Panc1 (cell line): ENCODE measurements at places on chromosomes 7 and 10. TPM values are rescaled to one million over a fixed set of nuclear protein-coding genes. Genes with fewer than 3 reads are reported as not detected.

DNA sequence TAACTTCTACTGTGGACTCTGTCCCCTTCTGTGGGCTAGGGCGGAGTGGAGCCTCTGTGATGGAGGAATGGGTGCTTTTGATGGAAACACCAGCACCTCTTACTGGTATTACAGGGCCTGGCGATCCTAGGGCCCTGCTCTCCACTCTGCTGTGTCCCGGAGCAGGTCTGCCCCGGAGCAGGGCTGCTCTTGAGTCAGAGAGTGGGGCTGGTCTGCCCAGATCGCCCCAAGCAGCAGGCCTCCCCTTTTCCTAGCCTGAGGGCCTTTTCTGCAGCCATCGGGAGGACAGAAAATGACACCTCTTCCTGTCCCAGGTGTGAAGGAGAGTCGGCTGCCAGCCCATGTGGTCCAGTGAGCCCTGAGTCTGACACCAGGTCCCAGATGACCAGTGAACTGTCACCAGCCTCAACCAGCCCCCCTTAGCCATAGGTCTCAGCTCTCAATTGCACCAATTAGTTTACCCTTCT is 1.4 kb downstream of the ZNF282 start:
- H3K4me3 ChIP-seq = peak overlapping the region; percentile 98
- H3K36me3 ChIP-seq = peaks cover 8% of the 10 kb centered on the region
- DNase-seq = no peak
- H3K27me3 ChIP-seq = no peaks in the 10 kb centered on the region
- peaks cover 9% of the 10 kb centered on the region for H3K4me1 ChIP-seq
- peak overlapping the region; percentile 93 for H3K27ac ChIP-seq

- H3K4me1 ChIP-seq = no peaks in the 10 kb centered on the region
- no peaks in the 10 kb centered on the region for H3K27me3 ChIP-seq
- H3K36me3 ChIP-seq = no peaks in the 10 kb centered on the region
- no peak overlapping the region for H3K4me3 ChIP-seq
- DNase-seq = no peak
- no peak overlapping the region for H3K27ac ChIP-seq
Measured at GRCh38 chr7:117942780-117943179, 69.5 kb upstream of the CTTNBP2 start.

- no peaks in the 10 kb centered on the region for H3K36me3 ChIP-seq
- no peak overlapping the region for H3K4me3 ChIP-seq
- H3K27ac ChIP-seq = 0 out of 2 replicates have a peak overlapping the region, but pooled peaks have one; percentile 9
- no peaks in the 10 kb centered on the region for H3K27me3 ChIP-seq
Measured at GRCh38 chr7:27409776-27410175, 167.2 kb downstream of the EVX1 start.

DNA sequence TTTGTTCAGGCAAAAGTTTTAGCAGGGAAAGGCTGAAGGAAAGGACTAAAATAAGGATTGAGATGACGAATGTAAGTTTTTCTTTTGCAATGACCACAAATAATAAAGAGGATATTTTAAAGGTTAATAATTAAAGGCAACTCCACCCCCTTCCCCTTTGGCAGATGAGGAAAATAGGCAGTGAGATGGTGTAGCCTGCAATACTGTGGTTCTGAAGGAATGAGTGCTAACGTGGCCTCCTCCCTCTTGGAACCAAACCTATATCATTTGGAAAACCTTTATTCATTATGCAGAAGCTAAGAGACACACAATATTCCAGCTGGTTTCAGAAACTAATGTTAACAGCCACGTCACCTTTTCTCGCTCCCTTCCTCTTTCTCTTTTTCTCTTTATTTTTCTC is 70.9 kb upstream of the COL1A2 start:
- H3K27ac ChIP-seq = no peak overlapping the region
- DNase-seq = no peak
- H3K4me3 ChIP-seq = no peak overlapping the region

The LMTK2 gene
- total RNA-seq = 25.4 TPM
